Pulmonary artery endothelial cell (primary cell): ENCODE measurements at places on chromosomes 11 and 22.

DNA sequence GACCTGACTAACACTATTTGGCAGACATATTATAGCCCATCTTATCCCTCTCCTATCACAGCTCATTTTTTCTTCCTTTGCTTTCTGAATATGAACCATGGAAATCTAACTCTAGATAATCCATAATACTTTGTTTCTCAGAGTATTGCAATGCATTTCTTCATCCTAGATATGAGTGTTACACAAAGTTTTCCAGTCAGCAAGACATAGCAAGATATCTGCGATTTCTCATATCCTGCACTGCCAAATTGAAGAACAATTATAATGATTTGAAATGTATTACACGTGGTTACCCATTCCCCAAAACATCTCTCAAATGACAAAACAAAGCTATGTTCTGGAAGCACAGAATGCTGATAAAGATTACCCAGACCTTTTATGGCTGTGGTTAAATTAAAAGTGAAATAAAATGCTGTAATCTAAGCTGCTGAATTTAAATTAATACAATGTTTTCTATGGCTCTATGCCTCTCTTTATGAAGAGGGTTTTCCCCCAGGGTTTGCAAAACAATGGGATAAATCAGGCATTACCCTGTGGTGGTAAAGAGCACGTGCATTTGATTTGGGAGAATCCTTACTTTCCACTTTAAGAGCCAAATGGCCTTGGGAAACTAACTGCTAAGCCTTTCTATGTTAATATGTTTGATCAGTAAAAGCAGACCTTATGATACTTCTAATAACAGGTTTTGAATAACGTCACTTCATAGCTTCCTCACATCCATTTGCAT, 1291.0 kb upstream of the CNTN5 start:
- DNase-seq = no peak

- DNase-seq = peak; percentile 46
Measured at GRCh38 chr11:9001736-9002135, 2.1 kb downstream of the NRIP3 start.

DNA sequence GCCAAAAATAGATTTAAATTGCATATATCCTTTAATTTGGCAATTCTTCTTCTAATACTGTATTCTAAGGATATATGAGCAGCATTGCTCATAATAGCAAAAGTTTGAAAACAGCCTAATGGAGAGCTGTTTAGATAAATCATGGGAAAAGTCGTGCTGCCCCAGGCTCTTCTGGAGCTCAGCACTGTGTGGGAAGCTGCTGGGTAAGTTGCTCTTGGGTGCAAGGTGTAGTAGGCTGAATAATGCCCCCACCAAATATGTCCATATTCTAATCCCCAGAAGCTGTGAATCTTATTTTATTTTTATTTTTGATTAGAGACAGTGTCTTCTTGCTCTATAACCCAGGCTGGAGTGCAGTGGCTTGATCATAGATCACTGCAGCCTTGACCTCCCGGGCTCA, 34.9 kb upstream of the WEE1 start:
- DNase-seq = no peak

DNA sequence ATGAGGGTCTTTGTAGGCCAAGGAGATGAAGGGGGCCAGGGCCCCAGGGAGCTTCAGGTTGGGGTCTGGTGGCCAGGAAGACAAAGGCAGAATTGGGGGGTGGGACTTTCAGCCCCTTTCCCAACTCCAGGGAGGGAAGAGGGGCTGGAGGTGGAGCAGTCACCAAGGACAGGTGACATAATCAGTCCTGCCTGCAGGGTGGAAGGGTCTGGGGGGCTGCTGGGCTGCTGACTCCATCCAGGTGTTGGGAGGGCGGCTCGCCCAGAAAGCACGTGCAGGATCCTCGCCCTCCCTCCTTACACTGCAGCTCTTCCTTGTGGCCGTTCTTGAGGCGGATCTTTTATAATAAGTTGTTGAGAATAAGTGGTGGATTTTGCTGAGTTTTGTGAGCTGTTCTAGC, 1491.1 kb downstream of the TBC1D22A start:
- no peak for DNase-seq

DNA sequence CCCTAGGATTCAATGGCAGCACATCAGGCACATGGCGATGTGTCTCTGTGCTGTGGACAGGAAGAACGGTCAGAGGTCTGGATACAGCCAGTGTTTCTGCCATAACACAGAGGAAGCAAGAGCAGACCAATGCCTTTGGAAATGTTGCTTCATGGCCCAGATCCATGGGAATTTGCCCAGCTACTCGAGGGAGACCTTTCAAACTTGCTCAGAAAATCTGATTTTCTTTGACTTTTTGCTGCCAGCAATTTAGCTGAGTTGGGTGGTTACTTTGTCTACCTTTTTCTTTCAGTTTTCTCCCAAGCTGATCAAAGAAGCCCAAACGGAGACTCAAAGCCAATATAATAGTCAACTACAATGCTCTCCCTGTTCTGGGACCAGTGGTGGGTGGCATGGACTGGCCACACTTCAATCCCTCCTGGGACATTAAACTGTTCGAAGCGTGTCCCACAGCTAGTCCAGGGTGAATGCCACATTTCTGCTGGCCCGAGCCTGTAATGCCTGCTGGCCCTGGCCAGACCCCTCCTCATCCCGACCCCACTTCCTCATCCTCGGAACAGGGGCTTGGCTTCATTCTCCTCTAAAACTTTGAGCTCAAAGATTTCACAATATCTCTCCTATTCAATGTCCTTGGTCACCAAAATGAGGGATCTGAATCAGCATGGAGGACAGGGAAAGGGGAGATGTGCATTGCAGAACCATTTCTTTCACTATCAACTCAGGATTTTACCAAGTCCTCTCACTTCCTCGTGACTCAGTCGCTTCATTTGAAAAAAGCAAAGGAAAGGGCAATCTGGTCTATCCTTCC, 93.3 kb downstream of the ABTB2 start:
- no peak for DNase-seq

DNA sequence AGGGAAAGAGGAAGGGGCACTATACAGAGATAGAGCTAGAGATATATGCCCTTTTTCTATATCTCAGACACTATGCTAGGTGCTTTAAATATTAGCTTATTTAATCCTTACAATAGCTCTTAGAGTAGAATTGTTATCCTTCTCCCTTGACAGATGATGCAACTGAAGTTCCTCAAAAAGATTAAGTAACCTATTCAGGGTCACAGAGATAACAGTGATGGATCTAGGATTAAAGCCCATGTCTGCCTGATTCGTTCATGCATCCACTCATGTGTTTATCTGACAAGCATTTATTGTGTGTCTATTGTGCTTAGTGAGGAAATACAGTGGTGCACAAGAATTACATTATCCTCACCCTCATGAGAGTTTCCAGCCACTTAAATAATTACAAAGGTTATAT, 8.7 kb downstream of the CCDC83 start:
- no peak for DNase-seq

DNA sequence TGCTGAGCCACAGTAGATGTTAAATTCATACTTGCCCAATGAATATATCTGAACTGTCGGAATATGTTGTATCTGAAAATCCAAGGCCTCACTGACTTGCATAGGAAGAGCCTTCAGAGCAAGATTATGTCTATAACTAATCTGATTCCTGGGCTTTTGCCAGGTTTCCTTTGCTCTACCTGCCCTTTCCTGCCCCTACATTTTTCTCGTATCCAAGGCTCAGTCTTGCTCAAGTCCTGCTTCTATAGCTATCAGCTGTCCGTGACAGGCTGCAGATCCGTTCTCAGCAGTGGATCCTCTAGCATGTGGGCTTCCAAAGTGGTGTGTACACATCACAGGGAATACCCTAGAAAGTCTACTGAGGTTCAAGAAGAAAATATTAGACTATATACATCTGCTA, 18.8 kb upstream of the USP47 start:
- no peak for DNase-seq

DNA sequence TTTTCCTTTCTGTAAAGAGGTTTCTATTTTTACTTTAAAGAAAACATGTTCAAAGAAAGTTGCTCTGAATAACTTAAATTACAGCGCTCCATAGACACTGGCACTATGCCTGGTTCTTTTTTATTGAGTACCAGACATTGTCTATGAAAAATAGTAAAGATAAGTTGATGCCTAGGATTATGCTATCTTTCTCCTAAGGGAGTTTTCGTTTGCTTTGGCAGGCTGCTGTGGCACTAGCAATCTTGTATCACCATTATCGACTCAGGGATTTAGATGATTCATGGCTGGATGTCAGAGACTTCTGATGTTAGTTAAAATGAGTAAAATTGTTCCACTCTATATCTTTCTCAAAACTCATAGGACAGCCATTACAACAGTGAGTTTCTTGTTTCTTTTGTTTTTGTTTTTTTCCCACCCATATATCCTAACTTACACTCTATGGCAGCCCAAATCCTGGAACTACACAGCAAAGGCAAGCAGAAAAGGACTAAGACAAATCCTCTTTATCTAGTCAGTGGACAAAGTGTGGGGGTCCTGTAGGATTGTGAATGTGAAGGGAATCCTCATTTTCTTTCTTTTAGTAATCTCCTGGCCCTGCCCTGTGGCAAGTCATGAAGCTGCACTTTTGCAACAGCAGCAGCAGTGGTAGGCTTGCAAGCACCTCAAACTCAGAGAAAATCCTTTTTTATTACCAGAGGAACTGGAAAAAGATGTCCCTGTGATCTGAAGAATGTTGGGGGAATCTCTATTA, 20.7 kb downstream of the SLN start:
- no peak for DNase-seq
